Bladder microvascular endothelial cell (primary cell): ENCODE measurements at places on chromosomes 16 and 17. TPM values are rescaled to one million over a fixed set of nuclear protein-coding genes. Genes with fewer than 3 reads are reported as not detected.

The PYDC1 gene
- total RNA-seq, result not detected in 2 replicates

The UNC45B gene
- under 0.01 TPM in 1 of 2 replicates, not detected in the other for total RNA-seq

The ENPP7 gene
- not detected in 2 replicates for total RNA-seq

The KRT34 gene
- total RNA-seq, result 0.44 and 0.49 TPM in 2 replicates

The ACSM2B gene
- total RNA-seq, result 0.16 TPM in 1 of 2 replicates, not detected in the other

The HS3ST3B1 gene
- under 0.01 and 0.44 TPM in 2 replicates for total RNA-seq

The NPIPB2 gene
- total RNA-seq, result 1.5 and 11.3 TPM in 2 replicates

The GAS2L2 gene
- total RNA-seq, result not detected in 2 replicates

The CD300LB gene
- not detected in 2 replicates for total RNA-seq
